DMS79 treated with DMSO at 0.1 percent for 48 hours (cell line): ENCODE measurements at places on chromosomes 11 and 22.

- no peak for DNase-seq
Observed at GRCh38 chr11:36010010-36010740, 66.3 kb downstream of the LDLRAD3 start.

- DNase-seq, result no peak
Observed at GRCh38 chr22:43624144-43624998, 187.7 kb downstream of the EFCAB6 start.

GRCh38 chr22:44130076-44130711 lies 50.5 kb upstream of the PARVG start:
- no peak for DNase-seq

DNA sequence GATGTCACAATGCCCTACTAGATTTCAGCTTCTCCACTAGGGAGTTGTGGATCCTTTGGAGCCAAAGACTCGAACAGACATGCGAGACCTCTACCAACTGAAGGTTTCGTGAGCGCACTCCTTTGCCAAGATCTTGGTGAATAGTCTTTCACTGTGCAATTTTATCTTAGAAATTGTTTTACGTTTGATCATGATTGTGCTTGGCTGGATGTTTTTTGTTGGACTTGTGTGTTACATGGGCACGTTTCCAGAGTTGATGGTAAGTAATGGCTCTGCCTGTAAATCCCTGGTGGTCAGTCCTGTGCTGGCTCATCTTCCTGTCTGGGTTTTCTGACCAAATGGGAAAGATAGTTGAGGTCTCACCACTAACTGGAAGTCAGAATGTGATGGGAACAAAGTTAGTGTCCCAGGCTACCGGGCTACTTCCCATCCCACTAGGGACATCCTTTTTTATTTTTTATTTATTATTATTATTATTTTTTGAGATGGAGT lies at the start of gene MISFA:
TSS of gene MISFA (plus strand) at position 51 of the 492 bp plus-strand sequence. CDS start at position 191, 140 bp downstream.
- DNase-seq, result no peak

DNA sequence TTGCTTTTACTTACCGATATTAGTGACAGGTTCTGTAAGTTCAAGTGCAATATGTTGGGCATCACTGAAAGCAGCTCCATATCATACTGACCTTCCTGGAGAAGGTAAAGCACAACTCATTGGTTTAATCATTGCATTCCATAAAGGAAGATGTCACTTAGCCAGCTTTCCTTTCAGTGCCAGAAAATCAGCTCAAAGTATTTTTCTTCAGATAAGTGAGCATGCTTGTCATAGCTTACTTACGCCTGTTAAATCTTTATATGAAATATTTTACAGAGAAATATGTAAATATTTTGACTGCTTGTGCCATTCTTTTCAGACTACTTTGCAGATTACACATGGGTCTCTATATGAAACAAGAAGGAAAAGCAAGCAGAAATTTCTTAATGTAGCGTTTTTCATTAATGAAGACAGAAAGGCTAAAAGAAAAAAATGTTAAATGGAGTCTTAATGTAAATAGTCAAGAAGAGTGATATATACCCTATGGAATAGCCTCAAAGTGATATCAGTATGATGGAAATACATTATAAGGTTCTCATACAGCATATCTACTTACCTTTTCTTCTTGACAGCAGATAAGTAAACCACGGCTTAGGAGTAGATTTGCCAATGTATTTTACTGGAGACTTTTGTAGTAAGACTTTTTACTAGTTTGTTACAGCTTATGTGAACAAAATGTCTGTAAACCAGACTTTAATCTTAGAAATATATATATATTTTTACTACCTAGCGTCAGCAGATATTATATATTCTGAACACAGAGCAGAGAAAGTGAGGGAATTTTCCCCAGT lies 649.7 kb downstream of the METTL15 start:
- DNase-seq, result no peak

DNA sequence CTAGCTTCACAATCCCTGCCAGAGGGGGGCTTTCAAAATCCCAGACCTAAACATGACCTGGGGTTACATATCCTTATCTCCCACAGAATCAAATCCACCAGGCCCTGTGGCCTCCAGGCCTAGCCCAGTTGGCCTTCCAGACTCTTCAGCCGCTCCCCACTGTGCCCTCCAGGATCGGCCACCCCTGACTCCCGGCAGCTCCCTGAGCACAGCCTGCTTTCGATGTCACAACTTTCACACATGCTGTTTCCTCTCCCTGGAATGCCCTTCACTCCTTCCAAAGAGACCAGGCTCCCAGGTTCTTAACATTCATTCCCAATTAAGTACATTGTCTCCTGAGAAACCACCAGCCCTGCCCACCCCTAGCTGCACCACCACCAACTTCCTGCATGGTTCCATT lies 62.7 kb downstream of the CSNK2A3 start:
- DNase-seq, result no peak

DNA sequence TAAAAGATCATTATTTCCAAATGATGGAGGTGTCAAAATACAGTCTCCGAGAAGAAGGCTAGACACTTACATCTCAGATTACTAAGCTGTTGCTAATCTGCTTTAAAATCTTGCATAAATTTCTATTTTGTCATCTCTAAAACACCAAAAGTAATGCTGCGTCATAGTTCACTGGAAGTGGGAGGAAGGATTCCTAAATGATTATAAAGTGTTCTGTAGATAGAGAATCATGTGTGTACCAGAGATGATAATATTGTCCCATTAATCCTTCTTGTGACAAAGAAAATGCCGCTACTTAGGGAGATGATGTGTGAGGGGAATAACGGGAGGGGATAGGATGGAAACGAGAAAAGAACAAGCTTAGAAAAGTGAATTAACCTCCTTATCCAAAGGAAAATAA lies 268.6 kb downstream of the JRKL start:
- DNase-seq, result no peak

DNA sequence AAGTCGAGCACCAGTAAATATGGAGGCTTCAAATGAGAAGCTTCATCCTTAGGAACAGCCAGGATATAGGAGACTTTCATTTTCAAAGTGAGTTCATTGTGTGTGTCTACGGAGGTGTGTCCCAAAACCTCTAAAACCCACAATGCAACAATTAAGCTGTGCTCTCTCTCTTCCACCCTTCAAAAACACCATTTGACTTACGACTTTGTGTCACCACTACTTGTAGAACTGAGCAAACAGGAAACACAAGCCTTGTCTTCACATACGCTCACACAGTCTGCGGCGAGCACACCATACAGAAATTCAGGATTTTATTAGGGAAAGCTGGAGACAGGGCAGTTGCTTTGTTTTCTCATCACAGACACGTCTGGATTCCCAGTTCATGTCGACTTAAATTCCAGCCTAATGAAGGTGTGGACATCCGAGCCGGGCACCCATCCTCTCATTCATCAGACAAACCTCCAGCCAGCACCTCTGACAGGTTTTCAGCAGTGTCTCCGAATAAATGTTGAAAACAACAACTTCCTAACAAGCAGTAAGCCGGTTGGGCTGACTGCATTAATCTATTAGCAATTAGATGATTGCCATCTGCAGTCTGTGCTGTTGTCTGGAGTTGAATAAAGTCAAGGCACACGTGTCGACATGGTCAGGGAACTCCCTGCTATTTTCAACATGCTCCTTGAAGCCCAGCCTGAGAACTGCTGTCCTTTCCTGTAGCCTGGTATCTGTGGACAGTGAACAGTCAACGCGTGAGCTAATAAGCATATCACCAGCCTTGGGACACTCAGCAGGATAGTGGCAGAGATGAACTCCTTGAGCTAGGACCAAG lies 1411.1 kb downstream of the BRD1 start:
- no peak for DNase-seq
